ENCODE measurements at places on chromosomes 2 and 18.

DNA sequence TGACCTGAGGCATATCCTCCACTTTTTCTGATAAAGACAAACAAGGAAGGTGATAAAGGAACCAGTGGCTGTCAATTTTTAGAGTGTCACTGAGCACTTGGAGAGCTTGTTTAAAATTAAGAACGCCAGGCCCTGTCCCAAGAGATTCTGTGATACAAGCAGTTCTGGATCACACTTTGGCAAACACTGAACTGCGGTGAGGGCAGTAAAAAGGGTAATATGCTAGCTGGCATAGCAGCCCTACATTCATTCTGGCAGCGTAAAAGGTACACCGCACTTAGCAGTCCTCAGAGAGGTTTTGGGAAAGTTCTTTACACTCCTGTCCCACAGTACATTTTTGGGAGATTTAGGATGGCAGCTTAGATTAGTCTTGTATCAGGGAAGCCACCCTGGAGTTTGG lies 101.3 kb upstream of the CCDC150 start:
- DNase-seq = no peak

- DNase-seq = no peak
These were observed 32.6 kb downstream of the FBXO15 start for GRCh38 chr18:74115046-74115445.

DNA sequence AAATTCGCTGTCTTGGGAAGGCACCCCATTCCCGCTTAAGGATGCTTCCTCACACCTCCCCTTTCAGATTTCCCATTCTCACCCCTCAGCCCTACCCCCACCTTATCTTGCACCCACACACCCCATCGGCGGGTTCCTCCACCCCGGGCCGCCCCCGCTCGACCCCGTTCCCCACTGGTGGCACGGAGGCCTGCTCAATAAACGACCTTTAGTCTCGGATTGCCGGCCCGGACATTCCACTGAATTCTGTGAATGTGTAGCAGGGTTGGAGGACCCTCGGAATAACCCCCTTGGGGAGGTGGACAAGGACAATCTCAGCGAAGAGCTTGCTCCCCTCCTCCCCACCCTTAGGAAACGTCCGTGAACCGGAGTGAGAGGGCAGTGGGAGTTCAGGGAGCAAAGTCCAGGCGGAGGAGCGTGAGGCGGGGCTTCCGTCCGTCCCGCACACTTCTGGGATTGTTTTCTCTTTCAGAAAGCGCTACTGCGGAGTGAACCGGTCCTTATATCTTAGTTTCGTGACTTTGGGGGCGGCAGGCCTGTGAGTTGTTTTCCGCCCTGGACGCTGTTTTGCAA lies 2.8 kb upstream of the LBX2 start:
- no peak for DNase-seq

DNA sequence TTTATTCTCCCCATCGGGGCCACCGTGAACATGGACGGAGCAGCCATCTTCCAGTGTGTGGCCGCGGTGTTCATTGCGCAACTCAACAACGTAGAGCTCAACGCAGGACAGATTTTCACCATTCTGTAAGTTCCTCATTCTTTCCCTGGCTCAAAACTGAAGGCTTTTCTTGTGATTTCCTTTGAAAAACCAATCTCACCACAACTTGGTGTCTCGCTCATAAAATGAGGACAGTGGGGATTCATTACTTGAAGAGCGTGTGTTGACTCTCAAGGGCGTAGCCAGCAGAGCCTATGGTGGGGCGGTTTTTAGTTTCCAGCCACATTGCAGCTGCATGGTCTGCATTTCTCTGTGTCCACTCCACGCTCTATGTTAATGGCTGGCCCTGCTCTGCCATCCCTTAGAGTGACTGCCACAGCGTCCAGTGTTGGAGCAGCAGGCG lies 29.0 kb downstream of the SLC1A4 start:
- DNase-seq = no peak

DNA sequence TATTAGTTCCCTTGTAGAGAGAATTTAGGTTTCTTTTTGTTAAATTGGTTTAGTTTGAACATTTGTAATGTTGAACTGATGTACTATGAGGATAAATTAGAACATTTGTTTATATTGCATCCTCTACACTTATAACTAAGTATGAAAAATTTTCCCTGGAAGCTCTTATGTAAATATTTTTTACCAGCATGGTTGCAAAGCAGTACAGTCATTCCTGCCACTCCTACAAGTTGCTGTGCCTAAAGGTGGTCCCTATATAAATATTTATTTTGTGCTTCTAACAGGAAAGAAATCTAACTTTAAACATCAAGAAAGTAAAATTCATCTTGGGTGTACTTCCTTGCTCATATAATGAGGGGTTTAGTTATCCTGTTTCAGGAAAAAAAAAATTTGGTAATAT lies 14.2 kb downstream of the TWSG1 start:
- DNase-seq = no peak

- no peak for DNase-seq
These were observed 53.5 kb downstream of the SEPTIN10 start for GRCh38 chr2:109560265-109560664.

GRCh38 chr2:237299906-237300305 lies 114.1 kb downstream of the COL6A3 start:
- DNase-seq = no peak

DNA sequence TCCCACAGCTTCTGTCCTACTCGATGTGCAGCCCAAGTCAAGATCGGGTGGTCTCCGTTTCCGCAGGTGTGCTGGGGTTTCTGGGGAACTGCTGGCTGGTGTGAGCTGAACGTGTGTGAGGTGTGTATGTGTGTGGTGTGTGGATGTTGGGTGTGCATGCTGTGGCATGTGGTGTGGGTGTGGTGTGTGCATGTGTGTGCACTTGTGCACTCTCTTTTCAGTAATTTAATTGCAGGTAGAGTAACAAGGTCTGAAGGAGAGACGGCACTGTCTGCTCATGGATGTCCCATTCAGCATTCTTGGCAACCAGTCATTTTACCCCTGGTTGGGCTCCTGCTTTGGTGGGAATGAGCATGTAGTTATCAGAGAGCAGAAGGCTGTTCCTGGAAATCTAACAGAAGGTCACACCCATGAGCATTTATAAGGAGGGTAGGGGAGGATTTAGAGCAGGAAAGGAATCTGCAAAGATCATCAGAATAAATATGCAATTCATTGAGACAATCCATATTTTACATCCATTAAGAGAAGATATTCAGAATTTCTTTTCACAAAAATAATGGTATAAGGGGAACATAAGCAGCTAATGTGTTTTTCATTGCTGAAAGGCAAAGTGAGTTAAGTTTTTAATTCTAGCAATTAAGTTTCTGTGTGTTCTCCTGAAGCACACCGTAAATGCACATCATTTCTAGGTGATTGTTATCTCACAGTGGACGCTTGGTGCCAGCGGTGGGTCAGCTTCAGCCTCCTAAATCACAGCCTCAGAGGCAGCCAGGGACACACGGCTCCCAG lies 60.7 kb downstream of the ADI1 start:
- no peak for DNase-seq

DNA sequence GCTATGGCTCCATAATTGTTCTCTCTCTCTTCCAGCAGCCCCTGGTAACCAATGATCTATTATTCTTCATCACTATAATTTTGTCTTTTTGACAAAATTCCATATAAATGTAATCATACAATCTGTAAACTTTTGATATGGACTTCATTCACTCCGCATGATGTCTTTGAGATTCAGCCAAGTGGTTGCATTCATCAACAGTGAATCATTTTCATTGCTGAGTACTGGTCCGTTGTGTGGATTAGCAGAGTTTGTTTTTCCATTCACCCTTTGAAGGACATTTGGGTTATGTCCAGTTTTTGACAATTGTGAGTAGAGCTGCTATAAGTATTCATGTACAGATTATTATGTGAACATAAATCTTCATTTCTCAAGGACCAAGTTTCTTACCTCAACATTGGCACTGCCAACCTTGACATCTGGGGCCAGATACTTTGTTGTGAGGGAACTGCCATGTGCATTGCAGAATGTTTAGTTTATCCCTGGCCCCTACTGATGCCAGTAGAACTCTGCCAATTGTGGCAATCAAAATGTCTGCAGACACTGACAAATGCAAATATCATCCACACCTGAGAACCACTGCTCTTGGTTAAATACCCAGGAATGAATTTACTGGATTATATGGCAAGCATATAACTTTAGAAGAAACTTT lies 48.4 kb upstream of the BCL2L11 start:
- DNase-seq = no peak
